IPS DF 6.9 (cell line): ENCODE measurements at places on chromosomes 3 and 15.

DNA sequence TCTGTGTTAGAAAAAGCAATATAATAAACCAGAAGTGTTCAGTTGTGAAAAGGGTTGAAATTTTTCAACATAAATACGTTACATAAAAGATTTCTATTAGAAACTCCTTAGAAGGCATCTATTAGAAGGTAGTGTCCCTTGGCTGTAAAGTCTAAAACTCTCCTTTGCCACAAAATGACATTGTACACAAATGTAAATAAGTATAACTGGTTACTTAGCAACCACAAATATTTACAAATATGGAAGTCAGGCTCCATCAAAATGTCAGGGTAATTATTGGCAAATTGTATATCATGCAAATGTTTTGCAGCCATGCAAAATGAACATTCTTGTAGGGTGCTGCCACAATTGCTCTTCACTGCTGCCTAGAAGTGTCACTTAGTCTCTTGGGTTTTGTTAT, 419.1 kb upstream of the CDIN1 start:
- no peak for DNase-seq

GRCh38 chr3:14688525-14688924, 13.6 kb downstream of the C3orf20 start:
- DNase-seq: no peak

DNA sequence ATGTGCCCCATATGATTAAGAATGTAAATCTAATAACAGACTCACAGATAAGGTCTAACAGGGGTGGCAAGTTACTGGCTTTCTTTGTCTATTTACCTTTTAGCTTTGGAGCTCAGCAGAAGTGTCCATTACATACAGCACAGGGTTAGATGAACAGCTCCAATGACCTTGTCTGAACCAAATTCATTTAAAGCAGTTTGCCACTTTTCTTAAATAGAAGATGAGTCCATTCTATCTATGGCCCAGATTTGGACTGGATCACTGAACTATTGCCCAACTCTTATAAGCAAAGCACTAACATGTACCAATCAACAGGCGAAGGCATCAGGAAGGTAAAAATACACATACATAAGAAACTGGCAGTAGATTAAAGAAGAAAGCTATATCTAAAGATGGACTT, 214.4 kb downstream of the TIGIT start:
- no peak for DNase-seq

GRCh38 chr3:159277814-159278213, 476.0 kb downstream of the MFSD1 start:
- DNase-seq: no peak

DNA sequence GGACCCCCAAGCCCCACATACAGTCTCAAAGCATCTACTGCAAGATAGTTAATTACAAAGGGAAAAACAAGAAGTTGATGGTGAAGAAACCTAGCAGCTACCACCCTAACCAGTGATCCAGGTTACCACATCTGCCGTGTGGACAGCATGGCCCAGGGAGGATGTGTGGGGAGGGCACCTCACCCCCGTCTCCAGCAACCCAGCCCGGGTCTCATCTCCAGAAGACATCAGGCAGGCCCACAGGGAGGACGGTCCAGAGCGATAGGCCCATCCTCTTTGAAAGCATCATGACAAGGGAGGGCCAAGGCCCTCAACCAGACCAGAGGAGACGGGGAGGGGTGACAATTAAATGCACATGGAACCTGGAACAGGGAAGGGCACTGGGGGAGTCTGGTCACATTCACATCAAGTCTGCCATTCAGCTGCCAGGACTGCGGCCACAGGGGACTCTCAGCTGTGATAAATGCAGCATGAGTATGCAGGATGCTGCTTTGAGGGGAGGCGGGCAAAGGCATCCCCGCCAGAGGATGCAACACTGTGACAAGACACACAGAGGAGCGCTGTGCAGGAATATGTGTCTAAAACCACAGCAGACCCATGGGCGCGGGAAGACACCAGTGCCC, 18.8 kb downstream of the ZXDC start:
- DNase-seq: no peak

DNA sequence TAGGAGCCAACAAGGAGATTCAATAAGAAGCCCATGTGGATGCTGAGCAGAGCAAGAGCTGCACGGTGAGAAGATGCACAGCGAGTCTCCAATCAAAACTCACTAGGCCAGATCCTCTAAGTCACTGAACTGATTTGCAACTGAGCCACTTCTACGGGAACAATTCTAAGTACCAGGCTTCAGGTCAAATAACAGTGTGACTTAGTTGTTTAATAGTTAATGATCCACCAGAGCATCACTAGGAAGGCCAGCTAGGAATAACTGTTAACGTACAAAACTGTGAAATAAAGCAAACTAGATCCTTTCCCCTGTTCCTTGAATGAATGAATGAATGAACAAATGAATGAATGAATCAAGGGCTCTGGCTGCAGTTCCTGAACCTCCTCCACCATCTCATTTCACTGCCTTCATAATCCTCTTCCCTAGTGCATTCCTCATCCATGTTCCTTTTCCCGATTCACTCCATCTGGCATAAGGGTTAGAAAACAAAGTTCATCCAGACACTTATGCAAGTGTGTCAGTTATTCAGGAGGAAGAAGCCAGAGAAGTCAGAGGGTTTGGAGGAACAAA, 59.7 kb downstream of the ATP8B4 start:
- DNase-seq: no peak

GRCh38 chr15:95684693-95685115, 645.8 kb upstream of the NR2F2 start:
- no peak for DNase-seq

DNA sequence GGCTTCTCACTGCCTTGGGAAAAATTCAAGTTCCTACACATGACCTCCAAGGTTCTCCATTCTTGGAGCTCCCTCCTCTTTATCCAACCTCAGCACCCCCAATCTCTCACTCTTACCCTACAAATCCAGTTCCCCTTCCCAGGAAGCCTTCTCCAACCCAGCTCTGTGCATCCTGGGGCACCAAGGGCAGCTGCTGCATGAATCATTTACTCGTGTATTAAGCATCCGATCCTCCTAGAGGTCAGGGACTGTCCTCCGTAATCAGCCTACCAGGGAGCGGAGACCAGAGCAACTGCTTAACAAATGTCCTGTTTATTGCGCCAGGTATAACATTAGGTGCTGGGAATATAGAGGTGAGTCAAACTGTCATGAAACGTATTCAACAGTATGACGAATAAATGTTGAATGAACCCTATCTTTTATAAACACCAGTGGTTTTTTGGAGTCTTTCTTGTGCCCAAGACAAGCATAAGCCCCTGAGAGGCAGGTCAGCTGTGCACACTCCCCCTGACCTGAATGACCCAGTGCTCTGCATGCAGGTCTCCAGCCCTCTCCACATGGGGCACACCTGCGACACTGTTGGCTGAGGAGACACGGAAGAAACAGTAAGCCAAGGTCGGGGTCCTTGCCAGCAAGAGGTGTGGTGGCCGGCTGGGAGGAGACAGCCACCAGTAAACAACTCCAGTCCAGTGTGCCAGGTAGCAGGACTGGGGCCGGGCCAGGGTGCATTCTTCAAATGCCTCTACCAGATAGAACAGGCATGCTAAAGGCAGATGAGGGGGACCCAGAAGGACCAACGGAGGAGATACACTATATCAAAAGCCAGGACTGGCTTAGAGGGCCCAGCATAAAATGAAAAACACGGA, 27.6 kb downstream of the ANP32A start:
- DNase-seq: no peak

GRCh38 chr3:77150028-77150427, 110.1 kb downstream of the ROBO2 start:
- DNase-seq: no peak

DNA sequence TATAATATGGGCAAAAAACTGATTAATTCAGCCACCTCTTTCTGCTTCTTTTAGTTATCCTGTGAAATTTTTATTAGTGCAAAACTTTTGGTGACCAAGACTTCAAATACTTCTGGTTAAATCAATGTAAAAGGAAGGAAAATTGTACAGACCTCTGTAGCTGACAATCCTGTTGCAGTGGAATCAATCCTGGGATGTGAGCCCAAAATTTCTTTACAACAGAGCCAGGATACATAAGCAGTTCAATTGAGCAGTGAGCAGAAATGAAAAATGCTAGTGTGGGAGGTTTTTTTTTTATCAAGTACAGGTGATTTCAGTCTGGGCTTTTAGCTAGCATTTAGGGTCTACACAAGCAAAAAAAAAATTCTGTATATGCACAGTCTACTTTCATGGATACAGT, 398.0 kb downstream of the OTOL1 start:
- DNase-seq: no peak

GRCh38 chr3:54188176-54188791, 65.9 kb downstream of the CACNA2D3 start:
- peak; percentile 57 for DNase-seq

GRCh38 chr3:30751610-30752299, 142.7 kb downstream of the GADL1 start:
- no peak for DNase-seq

- no peak for DNase-seq
Observed at GRCh38 chr15:95990833-95991232, 339.7 kb upstream of the NR2F2 start.

GRCh38 chr3:189572249-189572648, 58.9 kb upstream of the TP63 start:
- DNase-seq: no peak

GRCh38 chr15:96002890-96003859, 327.3 kb upstream of the NR2F2 start:
- DNase-seq: no peak

GRCh38 chr3:183285318-183285717, 32.3 kb downstream of the B3GNT5 start:
- no peak for DNase-seq

DNA sequence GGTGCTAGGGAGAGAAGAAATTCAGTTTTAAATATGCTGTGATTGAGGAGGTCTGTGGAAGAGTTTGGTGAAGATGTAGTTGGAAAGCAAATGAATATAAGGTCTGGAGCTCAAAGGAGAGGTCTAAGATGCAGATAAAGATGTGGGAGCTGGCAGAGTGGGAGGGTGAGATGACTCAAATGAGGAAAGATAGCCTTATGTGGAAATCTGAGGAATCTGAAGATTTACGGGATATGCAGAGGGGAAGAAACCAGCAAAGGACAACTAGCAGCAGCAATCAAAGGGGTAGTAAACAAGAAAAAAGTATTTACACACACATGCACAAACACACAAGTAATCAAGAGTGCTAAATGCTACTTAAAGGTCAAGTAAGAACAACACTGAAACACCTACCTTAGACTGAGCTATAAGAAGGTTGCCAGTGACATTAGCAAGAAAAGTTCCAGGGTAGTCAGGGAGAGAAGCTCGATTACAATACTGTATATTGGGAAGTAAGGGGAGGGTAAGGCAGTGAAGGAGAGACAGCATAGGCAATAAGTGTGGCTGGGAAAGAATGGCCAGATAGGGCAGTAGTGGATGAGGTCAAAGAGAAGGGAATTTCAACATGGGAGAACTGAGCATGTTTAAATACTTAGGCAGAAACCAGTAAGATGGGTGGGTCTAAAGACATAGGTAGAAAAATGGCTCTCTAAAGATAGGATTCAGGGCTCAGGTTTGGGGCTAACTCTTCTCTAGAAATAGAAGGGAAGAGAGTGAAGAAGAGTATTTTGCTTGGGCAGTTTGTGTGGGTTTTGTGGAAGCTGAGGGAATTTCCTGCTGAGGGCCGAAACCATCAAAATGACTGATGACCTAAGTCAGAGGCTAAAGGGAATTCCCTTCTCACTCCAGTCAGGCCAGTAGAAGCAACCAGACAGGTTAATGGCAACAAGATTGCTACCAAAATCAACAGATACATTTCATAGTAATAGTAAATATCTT, 8.9 kb downstream of the CMTM6 start:
- DNase-seq: no peak

DNA sequence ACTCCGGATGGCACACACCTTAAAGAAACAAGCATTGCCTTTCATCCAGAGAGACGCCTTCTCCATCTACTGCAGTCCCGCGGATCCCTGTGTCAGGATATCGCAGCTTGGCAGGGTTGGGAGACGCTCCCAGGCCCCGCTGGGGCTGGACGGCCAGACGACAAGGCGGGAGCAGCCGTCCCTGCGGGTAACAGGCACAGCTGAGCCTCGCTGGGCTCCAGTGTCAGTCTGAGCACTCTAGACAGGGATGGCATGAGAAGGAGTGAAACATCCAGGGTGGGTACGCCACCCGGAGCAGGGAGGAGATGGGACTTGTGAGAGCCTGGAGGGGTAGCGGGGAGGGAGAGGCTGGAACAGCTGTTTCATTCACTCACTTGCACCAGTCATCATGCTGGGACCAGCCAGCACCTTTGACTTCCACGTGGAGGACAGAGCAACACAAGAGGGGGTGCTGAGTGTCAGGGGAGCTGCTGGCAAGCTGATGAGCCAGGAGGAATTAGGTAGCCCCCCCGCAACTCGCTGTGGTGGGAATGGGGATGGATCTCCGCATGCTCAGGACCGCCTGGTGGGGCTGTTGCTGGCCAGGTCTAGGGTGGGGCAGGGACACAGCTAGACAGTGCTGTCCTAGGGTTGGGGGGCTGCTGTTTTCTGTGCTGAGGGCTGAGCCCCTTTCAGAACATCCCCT, 31.6 kb upstream of the SNRPA1 start:
- no peak for DNase-seq

DNA sequence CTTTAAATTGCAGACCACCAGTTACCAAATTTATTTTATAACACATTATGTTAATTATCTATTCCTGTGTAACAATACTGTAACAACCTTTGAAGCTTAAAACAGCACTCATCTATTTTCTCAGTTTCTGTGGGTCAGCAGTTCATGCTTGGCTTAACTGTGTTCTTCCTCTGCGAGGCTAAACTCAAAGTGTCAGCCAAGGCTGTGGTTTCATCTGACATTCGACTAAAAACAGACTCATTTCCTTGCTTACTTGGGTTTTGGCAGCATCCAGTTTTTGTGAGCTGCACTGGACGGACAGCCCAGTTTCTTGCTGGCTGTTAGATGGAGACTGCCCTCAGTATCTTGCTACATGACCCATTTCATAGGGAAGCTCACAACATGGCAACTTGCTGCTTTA, 247.3 kb upstream of the KCNH8 start:
- no peak for DNase-seq

DNA sequence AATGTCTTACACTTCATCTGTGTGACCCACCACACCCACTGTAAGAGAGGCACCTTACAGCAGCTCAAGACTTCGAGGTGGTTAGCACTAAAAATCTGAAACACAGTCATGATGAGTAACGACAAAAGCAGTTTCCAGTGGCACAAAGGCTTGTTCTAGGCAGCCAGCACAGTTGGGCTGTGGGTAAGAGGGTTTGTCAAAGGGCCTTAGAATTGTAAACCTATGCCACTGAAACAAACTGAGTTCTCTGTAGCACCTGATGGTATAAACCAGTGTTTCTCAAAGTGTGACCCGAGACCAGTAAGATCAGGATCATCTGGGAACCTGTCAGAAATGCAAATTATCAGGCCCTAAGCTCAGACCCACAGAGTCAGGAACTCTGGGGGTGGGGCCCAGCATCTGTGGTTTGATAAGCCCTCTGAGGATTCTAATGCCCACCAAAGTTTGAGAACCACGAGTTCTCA, 36.5 kb downstream of the DAPK2 start:
- no peak for DNase-seq

GRCh38 chr3:45940004-45940780, 3.1 kb upstream of the CXCR6 start:
- DNase-seq: no peak

DNA sequence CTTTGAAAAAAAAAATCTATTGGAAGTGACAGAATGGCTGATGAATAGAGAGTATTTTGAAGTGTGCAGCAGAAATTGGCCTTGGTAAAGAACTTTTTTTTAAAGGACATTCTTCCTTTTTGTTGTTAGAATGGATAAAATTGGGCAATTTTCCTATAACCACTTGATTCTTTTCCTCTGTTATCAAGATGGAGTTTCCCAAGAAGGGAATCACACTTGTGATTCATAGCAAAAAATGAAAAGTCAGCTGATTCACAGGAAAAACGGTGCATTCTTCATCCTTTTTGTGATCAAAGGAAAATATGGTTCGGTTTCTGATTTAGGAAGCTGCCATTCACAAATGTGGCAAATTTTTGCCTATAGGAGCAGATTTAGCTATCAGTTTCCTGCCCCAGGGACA, 486.8 kb downstream of the GBE1 start:
- no peak for DNase-seq
